ENCODE measurements at places on chromosomes 6 and 20.

GRCh38 chr6:41157323-41157722 is 3.2 kb upstream of the TREML1 start:
- no peak for DNase-seq

DNA sequence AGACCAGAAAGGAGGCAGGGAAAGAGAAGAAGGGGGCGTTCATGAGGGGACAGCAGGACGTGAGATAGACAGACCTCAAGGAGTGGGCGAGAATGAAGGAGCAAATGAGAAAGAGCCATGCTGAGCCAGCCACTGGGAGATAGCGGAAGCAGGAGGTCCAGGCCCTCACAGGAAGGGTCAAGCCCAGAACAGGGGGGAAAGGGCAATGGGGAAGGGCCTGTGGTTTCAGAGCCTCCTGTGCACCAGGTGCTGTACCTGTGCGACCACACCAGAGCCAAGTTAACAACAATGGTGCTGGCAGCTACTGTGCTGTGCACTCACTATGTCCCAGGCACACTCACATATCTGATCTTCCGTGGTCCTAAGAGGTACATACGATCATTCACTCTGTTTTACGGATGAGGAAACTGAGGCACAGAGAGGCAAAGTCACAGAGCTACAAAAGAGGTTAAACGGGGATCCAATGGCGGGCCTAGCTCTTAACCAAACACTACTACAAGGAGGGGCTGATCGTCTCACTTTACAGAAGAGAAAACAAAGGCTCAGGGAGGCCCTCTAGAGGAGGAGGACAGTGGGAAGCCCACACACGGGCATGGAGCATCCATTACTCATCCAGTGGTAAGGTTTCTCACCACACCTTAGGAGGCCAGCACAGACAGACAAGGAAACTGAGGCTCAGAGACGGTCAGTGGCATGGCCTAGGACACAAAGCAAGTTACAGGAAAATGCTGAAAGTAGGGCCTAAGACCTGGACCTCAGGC is 129.1 kb downstream of the PREX1 start:
- no peak for DNase-seq

DNA sequence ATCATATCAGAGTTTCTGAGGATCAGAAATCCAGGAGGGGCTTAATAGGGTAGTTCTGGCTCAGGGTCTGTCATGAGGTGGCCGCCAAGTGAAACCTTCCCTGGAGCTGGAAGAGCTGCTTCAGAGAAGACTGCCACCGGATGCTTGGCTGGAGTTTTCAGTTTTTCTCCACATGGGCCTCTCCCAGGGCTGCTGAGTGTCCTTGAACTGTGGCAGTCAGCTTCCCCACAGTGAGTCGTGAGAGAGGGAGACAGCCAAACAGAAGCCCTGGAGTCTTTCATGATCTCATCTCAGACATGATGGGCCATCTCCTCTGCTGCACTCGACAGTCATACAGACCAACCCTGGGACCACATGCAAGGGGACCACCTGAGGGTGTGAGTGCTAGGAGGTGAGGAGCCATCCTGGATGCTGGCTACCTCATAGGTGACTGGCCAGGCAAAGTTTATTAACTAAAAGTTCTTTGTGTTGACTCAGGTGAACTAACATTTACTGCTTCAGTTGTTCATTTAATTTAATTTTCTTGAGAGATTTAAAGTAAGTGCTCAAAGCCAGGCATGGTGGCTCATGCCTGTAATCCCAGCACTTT is 71.5 kb downstream of the SHLD1 start:
- no peak for DNase-seq

GRCh38 chr20:60459212-60459611 is 501.0 kb downstream of the CDH26 start:
- DNase-seq = no peak

Data from EH (cell line).